ENCODE measurements at places on chromosomes 5 and 9. TPM values are rescaled to one million over a fixed set of nuclear protein-coding genes. Genes with fewer than 3 reads are reported as not detected.

ZFP2 gene
- 7.7 TPM for polyA plus RNA-seq

MEF2C gene
- polyA plus RNA-seq, result 46.4 TPM

C9 gene
- polyA plus RNA-seq, result 0.50 TPM

GABBR2 gene
- polyA plus RNA-seq, result 3.8 TPM

IL13 gene
- not detected for polyA plus RNA-seq

ASB6 gene
- 17.0 TPM for polyA plus RNA-seq

TAF11L10 gene
- not detected for polyA plus RNA-seq

TTC33 gene
- 40.4 TPM for polyA plus RNA-seq

DNA sequence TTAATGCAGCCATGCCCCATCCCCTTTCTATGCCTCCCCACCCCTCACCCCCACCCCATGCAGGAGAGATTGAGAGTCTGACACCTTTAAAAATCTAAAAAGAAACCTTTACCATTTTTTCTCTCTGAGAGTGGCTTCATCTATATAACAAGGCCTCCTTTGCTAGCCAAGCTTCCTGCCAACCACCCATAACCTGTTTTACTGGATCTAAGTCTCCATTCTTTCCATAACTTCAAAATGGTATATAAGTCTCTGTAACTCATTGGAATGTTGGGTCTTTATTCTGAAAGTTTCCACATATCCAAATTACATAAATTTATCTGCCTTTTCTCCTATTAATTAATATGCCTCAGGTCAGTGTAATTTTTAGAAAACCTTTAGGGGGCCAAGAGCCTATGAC, 1174.0 kb downstream of the MAT2B start:
- DNase-seq, result no peak

DNA sequence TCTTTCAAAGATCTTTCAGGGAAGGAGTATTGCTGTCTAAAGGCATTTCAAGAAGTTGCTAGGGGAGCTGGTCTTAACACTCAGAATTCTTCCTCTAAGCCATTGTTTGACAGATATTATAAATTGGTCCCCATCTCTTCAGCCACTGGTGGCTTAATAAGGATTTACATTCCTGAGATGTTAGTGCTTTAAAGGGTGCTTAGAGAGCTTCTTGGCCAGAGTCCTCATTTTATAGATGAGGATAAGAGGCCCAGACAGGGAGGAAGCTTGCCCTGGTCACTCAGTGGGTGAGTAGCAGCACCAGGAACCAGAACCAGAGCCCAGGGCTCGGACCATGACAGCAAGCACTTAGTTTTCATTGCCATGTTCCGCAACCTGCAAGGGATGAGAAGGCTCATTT, 53.2 kb downstream of the GALNT10 start:
- no peak for DNase-seq

GRCh38 chr9:129252937-129253802, 75.1 kb upstream of the IER5L start:
- DNase-seq, result no peak

DNA sequence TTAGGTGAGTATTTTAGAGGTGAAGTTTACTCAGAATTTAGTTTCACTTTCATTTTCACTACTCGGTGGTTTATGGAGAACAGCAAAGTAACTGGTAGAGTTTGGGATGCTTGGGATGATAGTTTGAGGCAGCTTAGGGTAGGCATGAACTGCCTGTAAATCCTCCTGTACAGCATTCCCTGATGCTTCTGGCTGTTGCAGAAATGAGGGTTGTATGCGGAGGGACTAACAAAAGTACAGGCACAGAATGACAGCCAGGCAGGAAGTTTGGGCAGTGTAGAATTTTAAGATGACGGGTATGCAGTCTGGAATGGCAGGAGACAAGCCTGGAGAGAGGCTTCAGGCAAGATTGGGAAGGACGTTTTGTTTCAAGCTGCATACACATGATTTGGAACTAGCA, 48.0 kb upstream of the FAM120AOS start:
- DNase-seq, result no peak

- no peak for DNase-seq
Measured at GRCh38 chr9:88182501-88182900, 44.2 kb upstream of the SPATA31C2 start.

DNA sequence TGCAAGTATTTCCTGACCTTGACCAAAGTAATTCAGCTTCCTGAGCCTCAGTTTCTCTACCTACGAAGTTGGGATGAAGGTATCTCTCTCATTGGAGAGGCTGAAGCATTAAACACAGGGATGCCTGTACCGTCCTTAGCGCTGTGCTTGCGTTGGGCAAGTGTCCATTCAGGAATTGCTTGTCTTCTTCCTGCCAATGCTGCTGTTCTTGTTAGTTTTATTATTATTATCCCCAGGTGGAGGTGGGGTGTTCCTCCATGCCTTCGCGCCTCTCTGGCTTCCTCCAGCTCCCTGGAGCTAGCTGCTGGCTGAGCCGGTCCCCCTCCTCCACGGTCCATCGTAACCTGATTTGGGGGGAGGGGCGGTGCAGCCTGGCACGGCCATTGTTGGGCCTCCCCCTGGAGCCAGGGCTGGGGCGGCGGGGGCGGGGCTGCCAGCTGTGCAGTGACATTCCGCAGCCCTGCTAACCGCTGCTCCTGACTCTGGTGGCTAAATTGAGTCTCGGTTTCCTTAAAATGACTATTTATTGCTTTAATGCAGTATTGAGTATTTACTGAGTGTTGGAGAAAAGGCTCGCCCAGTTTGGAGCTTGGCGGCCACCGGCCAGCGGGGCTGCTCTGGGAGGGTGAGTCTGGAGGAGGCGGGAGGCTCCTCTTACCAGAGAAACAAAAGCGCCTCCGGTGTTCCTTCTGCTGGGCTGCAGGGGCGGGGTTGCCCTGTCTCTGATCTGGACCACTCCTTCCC, 51.3 kb downstream of the LMX1B start:
- DNase-seq, result no peak

- DNase-seq, result no peak
Measured at GRCh38 chr5:139882961-139883539, 87.4 kb downstream of the PSD2 start.

DNA sequence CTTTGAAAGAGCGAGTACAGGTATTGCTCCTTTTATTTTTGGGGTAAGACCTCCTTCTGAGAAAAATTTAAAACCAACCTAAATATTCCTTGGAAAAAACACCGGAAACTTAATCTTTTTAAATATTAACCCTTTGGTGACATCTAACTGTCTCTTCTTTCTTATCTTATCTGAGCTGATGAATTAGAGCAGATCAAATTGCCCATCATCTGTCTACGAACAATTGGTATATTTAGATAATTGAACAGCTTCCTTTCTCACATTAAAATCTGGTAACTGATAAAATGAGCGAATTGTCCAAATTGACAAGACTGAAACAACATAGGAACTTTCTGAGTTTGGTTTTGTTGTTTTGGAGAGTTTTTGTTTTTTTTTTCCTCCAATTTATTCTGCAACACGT, 2.0 kb downstream of the ISL1 start:
- no peak for DNase-seq

DNA sequence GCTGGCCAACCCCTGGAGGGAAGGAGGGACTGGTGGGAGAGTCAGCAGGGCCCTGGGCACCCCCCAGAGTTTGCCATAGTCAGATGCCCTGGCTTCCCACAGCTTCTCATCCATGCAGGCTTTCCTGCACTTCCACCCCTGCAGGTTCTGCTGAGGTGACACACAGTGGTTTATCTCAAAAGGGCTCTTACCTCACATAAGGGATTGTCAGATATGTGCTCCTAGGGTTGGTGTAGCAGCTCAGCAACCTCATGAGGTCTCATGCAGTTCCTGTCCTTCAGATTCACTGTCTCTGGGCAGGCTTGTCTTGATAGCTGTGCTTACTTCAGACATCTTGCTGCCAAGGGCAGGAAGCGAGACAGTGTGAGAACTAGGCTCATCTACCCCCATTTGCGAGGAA, 143.4 kb downstream of the KDM4C start:
- DNase-seq, result no peak

DNA sequence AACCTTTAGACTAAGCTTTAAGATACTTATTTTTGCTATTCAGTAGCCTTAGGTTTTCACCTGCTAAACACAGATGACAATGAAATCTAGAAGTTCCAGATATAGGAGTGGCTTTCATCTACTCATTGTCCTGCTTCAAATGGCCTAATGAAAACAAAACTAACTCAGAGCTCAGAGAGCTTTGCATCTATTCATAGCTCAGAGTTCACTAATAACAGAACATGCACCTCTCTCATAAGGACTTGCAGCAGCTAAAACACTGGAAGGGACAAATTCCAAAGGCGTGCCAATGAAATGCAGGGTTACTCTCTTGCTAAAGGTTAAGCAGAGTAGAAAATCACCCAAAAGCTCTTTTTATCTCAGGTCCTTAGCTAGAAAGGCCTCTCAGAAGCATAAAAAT, 29.0 kb downstream of the SLC31A2 start:
- no peak for DNase-seq

DNA sequence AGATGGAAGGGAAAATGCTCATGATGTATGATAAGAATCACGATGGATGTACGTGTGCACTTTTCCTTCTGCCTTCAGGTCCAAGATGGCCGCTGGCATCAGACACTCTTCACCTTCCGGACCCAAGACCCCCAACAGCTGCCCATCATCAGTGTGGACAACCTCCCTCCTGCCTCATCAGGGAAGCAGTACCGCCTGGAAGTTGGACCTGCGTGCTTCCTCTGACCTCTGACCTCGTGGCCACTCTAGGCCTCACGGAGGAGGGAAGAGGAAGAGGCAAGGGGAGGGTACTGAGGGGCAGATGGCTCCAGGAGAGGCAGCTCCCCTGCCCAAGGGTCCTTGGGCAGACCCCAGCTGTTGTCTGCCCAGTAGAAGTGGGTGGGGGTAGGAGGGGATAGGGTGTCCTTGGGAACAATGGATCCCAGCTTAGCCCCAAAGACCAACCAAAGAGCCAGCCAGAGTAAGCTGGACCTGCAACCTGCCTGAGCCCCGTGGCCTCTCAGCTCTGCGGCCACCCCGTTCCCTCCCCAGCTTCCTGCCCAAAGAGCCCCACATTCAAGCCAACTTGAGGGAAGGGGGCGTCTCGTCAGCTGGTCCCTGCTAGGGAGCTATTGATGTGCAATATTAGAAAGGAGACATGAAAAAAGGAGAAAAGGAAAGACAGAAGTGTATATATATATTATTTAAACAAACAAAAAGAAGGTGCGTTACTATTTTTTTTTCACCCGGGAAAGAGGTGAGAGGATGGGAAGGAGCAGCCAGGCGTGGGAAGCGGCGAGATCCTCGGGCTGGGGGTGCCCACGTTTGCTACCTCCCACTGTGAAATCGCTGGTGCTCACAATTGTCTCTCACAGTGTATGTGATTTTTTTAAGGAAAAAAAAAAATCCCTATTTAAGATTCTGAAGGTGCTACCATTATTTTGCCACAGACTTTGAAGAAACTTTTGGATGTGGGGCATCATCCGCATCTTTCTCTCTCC, 12.1 kb upstream of the ORM1 start:
- DNase-seq, result no peak

DNA sequence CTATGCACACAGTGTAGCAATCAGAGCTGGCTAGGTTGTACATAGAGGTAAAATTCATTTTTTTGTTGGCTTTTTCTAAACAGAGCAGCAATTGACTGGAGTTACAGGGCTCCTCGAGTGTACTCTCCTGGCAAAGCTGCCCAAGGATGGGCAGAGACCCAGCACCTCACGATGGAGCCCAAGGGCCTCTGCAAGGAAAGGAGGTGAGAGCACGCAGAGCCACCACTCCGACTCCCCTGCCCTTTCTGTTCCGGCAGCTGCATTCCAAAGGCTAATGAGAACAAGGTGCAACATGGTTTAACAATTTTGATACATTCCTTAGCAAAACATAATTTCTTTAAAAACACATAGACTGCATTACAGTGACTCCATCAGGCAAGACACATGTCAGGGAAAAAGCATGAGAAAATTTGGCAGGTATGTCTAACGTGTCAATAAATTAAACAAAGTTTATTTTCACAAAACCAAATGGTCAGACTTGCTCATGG, 47.5 kb downstream of the SAXO1 start:
- DNase-seq, result no peak

Data from right renal cortex interstitium (tissue), 3 donors.